Fibroblast of villous mesenchyme (primary cell): ENCODE measurements at places on chromosomes 3 and 15.

DNA sequence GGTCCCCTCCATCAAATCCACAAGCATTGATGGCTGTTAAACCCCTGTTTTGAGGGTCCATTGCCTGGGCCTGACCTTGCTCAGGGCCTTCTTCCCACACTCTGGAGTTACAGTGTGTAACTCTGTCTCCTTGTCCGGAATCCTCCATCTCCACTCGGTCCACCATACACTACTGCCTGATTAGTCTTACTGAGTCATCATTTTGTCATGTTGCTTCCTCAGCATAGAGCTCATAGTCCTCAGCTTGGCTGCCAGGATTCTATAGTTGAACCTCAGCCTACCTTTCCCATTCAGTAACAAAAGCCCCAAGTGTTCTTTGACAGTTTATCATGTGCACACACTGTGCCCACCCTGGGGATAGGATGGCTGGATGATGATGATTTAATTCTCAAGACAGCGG is 113.0 kb downstream of the PDE8A start:
- DNase-seq = no peak

- no peak for DNase-seq
These were observed 49.2 kb downstream of the SLMAP start for GRCh38 chr3:57805266-57805665.

- no peak for DNase-seq
These were observed 117.9 kb downstream of the CORO2B start for GRCh38 chr15:68696414-68697363.

DNA sequence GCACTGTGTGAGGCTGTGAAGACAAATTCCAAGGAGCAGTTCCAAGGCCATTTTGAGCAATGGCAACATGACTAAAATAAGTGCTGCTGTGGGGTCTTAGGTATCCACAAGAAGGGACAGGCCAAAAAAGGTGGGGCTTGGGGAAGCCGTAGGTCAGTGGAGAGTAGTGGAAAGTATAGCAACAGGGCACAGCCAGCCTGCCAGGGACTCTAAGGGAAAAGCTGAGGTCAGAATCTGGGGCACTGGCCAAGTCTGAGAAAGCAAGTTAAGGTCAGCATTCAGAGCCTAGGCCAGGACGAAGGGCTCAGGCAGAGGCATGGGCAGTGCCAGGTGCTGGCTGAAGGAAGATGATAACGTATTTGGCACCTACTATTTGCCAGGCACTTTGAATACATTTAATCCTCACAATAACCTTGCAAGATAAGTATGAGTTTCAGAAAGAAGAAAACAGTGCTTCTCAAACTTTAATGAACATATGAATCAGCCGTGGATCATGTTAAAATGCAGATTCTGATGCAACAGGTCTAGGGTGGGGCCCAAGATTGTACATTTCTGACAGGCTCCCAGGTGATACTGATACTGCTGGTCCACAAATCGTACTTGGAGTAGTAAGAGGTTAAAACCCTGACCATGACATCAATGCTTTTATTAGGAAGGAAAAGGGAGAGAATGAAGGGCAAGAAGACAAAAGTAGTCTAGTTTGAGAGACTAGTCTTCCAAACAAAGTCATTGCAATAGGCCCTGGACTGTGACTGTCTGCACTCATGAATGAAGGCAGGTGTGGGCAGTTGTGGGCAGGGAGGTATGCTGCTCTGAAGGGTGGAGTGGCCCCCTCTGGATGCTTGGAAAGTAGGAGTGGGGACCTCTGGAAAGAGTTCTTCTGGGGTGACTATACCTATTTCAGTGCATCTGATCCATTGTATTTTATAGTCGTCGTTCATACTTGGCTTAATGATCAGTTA is 106.3 kb upstream of the ANKRD28 start:
- DNase-seq = no peak

DNA sequence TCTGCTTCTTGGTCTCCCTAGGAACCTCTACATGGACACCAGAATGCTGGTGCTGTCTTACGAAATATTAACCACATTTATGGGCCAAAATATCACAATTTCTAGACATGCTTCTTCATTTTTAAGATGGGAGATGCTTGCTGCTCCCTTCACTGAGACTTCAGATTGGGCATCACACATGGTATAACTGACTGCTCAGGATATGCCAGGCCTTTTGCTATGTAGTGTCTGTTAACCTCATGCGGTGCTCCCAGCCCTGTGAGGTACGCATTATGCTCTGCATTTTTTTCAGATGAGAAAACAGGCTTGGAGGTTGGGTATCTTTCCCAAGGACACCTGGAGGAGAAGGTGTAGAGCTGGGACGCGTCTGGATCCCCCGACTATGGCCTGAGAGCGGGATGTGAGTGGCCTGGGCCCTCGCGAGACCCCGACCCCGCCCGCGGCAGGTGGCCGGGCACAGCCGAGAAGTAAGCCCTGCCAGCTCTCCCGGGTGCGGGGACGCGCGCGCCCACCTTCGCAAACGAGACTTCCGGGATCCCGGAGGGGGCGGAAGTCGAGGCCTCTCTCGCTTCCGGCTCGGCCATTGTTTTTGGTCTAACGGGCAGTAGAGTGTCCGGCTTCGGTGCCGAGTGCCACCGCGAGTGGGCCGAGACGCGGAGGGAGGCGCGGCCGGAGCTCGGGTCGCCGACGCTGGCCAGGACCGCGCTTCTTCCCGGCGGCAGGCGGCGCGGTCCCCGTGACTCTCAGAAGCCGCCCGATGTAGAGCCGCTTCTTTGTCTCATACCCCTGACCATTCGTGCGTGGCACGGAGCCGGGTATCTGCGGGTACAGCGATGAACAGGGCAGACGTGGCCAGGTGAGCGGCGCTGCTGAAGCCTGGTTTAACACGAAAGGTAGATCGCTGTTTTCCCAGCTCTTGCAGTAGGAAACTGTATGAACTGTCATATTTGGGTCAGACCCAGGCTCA is at the start of gene ZKSCAN7:
TSS of gene ZKSCAN7 (plus strand) at position 568 of the 967 bp plus-strand sequence. CDS start 1,855 bp downstream, outside the sequence.
- DNase-seq = peak; percentile 42

DNA sequence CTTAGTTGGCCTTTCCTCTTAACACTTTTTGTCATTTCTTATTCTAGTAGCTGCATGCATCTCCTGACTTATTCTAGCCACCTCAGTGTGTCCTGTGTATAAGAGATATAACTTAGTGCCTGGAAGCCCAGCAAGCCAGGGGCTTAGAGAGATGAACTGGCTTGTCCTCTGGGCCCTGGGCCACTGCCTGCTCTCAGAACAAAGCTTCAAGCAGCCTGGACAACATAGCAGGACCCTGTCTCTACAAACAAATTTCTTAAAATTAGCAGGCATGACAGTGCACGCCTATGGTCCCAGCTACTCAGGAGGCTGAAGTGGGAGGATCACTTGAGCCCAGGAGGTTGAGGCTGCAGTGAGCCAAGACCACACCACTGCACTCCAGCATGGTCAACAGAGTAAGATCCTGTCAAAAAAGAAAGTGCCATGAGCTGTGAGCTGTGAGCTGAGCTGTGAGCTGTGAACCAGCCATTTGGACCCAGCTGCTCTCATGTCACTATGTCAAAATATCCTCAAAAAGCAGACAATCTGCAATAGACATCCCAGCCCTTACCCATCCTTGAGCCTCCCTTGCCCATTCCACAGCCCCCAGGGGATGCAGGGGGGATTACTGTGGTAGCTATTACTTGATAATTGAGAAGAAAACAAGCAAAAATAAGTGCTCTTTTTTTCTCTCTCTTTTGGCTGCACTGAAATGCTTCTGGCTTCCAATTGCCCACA is 174.5 kb downstream of the OPA1 start:
- no peak for DNase-seq

- no peak for DNase-seq
These were observed 990.4 kb upstream of the CADM2 start for GRCh38 chr3:83968356-83968755.

- DNase-seq = no peak
These were observed 11.9 kb downstream of the LRCH3 start for GRCh38 chr3:197802779-197803459.

GRCh38 chr3:18208091-18208490 is 217.0 kb downstream of the SATB1 start:
- no peak for DNase-seq

DNA sequence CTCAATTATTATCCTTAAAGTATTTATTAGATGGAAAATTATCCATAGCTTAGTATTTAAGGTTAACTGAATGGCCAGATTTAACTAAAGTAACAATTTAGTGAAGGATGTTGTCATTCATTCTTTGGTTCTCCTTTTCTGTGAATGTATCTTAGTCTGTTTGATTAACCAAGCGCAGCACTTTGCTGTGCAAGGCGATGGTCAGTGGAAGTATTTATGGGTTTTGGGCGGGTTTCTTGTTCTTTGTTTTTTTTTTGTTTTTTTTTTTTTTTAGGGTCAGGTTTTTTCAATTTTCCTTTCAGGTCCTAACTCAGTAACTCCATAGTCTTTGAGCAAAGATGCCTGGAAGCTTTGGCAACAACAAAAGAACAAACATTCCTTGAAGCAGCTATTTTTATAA is 328.8 kb downstream of the PTPRG start:
- DNase-seq = no peak

DNA sequence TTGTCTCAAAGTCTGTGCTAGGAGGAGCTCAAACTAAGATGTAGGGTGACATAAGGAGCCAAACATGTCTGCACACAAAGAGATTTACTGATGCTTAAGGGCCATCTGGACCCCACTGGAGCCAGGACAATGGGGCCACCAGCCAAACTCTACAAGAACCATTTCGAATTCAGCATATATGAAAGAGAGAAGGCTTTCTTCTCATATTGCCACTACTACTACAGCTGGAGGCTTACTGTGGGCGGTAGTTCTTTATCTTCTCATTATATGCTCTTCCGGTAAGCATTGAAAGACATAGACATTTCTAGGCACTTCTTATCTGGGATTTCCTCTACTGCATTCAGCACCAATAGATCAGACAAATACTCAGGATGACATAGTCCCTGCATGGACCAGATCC is 404.4 kb upstream of the PROK2 start:
- no peak for DNase-seq

GRCh38 chr3:111961461-111962164 is 17.2 kb upstream of the ABHD10 start:
- DNase-seq = peak; percentile 38

DNA sequence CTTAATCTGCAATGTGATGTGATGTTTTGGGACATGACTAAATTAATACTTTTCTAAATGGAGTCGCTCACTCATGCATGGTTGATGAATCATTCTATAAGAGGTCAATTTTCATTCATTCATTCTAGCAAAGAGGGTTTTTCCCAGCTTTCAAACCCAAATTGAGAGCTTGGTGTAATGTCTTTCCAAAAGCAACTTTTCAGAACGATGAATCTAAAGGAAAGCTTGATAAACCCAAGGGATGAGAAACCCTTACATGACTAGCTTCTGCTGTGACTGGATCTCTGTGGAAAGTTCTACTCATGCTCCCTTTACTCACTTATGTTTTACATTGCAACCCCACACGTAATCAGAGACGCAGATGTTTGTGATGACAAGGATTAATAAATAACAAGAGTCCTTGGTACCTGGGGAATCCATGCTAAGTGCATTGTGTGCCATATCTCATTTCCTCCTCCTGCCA is 47.7 kb downstream of the PDZRN3 start:
- DNase-seq = no peak

DNA sequence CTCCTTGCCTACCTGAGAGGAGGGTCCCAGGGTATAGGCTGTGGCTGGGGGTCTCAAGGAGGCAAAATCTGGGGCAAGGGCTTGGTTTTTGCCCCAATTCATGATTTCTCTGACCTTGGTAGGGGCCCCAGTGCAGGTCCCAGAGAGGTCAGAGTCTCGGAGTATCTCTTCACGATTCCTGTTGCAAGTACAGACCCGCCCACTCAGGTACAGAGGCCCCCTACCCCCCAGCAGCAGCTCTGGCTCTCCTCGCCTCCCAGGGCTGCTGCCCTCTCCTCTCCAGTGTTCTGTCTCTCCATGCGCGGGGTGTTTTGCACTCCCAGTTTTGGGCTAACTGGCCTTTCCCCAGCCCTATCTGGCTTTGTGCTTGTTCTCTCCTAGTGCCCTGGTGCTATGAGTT is 5.4 kb upstream of the JMJD7 start:
- DNase-seq = no peak

DNA sequence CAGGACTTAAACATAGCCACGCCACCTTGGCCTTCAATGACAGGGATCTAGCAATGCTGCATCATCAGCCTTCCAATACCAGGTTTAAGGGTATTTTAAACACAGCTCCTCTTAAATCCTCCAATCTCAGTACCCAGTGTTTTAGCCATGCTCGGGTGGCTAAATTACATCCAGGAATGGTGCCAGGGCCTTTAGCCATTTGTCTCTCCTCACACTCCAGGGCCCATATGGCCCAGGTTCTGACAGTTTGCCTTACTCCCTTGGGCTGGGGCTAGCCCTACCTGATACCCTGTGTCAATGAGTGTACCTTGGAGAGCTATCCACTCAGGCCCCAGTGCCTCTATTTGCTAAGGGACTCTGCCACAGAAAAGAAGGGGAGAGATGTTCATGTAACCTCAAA is 29.4 kb downstream of the ZNF589 start:
- DNase-seq = no peak

- DNase-seq = no peak
These were observed 41.2 kb downstream of the CCPG1 start for GRCh38 chr15:55366981-55367380.

- no peak for DNase-seq
These were observed 71.0 kb downstream of the SLC6A11 start for GRCh38 chr3:10887015-10887414.

DNA sequence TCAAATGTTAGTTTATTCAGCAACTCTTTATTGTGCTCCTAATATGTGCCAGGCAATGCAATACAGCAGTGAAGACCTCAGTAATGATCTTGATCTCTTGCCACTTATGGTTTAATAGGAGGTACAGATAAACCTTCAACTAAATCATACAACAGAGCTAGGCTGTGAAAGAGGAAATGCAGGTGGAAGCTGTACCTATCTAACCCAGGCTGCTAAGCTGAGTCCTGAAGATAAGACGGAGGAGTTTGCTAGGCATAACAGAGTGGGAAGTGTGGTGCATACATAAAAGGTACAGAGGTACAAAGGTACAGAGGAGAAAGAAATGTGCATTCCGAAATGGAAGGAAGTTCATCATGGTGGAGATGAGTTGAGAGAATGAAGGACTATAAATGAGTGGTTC is 35.0 kb downstream of the KBTBD8 start:
- DNase-seq = no peak

DNA sequence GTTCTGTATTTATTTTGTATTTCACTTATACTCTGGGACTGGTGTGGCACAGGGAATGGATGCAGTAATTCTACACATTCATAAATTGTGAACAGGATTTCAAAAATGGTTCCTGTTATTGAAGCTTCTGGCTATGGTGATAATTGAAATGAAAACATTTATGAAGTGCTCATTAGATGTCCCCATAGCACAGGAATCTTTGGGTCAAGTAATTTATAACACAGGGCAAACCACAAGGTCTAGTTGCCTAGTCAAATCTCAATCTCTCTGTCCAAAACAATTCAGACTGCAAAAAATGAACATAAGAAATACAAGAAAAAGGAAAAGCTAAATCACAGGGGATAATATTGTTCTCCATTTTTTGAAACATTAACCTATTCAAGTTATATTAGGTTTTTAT is 117.5 kb upstream of the PTPRG start:
- DNase-seq = no peak

DNA sequence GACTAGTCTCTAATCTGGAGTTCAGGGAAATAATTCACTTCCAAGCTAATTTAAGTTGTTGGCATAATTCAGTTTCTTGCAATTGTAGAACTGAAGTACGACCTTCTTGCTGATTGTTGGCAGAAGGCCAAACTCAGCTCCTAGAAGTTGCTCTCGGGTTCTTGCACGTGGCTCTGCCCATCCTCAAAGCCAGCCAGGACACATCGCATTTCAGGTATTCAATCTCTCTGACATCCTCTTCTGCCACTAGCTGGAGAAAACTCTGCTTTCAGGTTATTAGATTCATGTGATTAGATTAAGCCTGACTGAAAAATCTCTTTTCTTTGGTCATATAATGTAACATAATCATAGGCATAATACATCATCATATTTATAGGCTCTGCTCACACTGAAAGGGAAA is 362.0 kb downstream of the ZPLD1 start:
- DNase-seq = no peak
